ENCODE measurements at places on chromosomes 11 and 22. TPM values are rescaled to one million over a fixed set of nuclear protein-coding genes. Genes with fewer than 3 reads are reported as not detected.

CREBZF gene
- 58.8 TPM for total RNA-seq

CASP1 gene
- 59.9 TPM for total RNA-seq

DNA sequence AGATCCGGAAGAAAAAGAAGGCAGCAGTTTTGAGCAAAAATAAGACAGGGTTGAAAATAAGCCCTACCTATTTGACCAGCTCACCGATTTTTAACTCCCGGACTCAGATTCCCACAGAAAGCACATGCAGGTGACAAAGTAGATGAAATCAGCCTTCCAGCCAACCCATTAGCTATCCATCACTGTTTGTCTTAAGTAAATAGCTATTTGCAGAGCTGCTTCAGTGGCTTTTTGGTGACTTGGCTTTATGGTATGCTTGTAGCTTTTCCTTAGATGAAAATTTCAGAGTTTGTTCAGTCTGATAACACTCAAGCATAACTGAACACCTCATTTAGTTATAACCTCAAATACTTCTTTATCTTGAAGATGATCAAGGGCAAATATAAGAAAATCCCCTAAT, 192.6 kb downstream of the HIPK3 start:
- DNase-seq, result no peak

DNA sequence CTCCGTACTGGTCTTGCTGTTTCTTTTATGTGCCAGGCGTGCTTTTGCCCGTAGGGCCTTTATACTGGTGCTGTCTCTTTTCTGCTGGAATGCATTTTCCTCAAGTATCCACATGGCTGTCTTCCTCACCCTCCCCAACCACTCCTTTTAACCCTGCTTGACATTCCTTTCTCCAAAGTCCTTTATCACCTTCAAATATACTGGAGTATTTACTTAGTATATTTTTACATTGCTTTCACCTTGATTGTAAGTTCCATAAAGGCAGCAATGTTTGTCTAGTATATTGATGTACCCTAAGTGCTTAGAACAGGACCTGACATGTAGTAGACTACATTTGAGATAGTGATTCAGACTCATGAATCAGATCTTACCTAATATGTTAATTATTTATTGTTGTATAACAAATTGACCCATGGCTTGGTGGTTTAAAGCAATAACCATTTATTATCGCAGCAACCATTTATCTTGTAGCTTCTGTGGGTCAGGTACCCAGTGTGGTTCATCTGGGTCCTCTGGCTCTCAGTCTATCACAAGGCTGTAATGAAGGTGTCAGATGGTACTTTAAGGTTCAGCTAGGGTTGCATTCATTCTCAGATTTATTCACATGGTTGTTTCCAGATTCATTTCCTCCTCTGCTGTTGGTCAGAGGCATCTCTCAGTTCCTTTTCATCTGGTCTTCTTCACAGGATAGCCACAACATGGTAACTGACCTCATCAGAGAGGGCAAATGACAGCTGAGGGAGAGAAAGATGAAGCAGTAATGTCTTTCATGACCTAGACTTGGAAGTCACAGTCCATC, 34.2 kb downstream of the DDX10 start:
- no peak for DNase-seq

- DNase-seq, result peak; percentile 62
Measured at GRCh38 chr11:74388678-74389327, 9.4 kb downstream of the PGM2L1 start.

GRCh38 chr11:118358071-118358470, 1.3 kb upstream of the UBE4A start:
- DNase-seq, result no peak
